ENCODE measurements at places on chromosomes 5 and 9.
A peak's percentile ranks its signal among the peaks of the same experiment; 100 is the strongest.

- DNase-seq, result no peak
Measured at GRCh38 chr9:96667363-96667728, 12.2 kb upstream of the PRXL2C start.

- DNase-seq, result no peak
Measured at GRCh38 chr5:95918421-95919006, 43.1 kb downstream of the ELL2 start.

- peak; percentile 75 for DNase-seq
Measured at GRCh38 chr9:76654051-76654461, 110.2 kb upstream of the PCA3 start.

DNA sequence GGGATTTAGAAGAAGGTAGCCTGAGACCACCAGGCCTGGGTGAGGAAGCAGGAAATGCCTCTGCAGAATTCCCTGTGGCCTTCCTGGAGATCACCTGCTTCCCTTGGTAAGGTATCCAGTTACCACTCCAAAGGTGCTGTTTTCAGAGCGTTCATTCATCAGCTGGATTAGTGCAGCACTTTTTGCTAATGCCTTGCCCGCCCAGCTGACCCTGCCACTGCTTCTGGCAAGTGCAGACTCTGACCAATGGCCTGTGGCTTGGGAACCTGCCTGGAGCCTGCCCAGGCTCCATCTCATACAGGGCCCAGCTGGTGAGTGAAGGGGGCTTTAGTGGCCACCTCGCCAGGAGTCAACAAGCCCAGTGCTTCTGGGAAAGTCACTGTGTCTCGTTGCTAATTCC is 48.6 kb downstream of the FOXI1 start:
- DNase-seq, result no peak

- no peak for DNase-seq
Measured at GRCh38 chr5:179904463-179905160, 3.1 kb downstream of the TBC1D9B start.

GRCh38 chr9:135960411-135961276 is 529 bp downstream of the UBAC1 start:
- no peak for DNase-seq

DNA sequence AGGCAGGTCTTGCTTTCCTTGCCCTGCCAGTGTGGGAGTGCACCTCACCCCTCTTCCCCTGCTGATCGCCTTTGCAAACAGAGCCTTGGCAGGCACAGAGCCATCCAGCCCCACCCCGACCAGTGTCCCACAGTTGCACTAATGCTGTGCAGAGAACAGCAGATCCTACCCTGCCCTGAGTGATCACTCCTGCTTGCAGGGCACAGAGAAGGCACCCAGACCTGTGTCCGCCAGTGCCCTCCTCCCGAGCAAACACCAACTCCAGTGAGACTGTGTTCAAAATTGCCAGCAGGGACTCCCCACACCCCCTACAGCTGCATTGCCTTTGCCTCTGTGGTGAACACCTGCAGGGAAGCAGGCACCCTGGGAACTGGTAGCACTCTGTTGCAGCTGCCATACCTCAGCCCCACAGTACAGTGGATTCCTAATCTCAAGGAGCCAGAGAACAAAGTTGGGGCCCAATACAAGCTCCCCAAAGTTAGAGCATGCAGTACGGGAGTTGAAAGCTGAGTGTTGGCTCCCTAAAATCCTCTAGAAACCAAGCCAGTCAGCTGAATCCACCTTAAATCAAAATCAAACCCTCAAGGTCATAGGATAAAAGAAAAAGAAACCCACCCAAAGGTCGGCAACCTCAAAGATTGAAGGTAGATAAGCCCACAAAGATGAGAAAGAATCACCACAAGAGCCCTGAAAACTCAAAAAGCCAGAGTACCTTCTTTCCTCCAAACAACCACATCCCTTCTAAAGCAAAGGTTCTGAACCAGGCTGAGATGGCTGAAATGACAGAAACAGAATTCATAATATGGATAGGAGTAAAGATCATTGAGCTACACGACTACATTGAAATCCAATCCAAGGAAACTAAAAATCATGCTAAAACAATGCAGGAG is 92.9 kb upstream of the PIK3R1 start:
- no peak for DNase-seq

- peak; percentile 94 for DNase-seq
Measured at GRCh38 chr5:111735583-111736270, 21.3 kb downstream of the NREP start.

- no peak for DNase-seq
Measured at GRCh38 chr9:126489581-126490213, 124.0 kb upstream of the LMX1B start.

DNA sequence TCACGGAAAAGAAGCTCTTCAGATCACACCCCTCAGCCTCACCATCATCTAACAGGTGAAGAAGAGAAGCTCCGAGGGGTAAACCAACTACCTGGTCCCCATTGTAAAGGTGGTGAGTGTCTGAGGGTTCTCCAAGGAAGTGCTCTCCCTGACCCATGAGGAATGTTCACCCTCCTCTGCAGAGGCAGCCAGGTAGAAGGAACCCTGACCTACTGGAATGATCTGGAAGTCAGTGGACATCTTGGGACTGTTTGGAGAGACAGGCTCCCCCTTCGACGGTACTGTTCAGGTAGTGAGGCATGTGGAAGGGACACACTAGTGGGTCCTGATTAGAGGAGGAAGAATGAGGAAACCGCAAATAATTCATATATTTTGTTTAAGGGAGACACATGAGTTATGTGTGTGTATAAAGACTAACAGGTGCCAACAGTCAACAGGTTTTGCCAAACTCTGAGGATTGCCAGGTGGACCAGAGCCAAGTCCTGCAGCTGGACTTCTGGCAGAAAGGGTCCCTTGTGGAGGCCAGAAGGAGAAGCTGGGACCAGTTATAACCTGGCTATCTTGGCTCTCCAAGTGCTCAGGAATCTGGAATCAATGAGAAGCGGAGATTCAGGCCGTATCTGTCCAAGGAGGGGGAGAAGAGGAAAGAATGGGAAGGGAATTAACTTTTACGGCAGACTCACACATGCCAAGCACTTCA is 3.0 kb upstream of the ZBTB34 start:
- DNase-seq, result no peak

GRCh38 chr9:123871781-123872180 is 58.1 kb downstream of the DENND1A start:
- DNase-seq, result no peak

GRCh38 chr5:133778636-133779035 is 166.3 kb upstream of the FSTL4 start:
- no peak for DNase-seq

DNA sequence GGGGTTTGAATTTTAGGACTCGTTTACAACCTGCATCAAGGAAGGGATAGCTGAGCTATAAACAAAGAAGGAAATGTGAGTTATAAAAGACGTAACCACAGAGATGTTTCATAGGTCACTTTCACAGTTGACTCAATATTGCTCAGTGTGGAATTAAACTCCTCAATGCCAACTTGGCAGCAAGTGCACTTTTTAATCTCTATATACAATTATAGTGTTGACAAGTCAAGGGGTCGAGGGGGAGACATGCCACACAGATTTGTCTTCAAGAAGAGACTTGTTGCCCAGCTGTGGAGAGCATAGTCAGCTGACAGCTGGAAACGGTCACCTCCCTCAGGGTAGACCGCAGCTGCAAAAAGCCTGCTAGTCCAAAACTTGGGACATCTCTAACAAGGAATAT is 163.4 kb upstream of the DMAC1 start:
- DNase-seq, result no peak

GRCh38 chr9:137836151-137836830 is 41.3 kb upstream of the CACNA1B start:
- no peak for DNase-seq

DNA sequence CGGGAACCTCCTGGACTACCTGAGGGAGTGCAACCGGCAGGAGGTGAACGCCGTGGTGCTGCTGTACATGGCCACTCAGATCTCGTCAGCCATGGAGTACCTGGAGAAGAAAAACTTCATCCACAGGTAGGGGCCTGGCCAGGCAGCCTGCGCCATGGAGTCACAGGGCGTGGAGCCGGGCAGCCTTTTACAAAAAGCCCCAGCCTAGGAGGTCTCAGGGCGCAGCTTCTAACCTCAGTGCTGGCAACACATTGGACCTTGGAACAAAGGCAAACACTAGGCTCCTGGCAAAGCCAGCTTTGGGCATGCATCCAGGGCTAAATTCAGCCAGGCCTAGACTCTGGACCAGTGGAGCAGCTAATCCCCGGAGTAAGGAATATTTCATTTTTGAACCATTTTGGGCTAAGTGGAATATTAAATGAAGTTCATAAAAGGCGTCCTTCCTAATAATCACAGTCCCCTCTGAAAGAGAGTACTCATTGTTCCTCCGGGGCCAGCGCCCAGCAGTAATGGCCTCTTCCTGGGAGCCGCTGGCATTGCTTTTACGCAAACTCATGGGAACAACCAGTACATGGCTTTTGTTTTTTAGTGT is 23.6 kb downstream of the QRFP start:
- DNase-seq, result no peak

DNA sequence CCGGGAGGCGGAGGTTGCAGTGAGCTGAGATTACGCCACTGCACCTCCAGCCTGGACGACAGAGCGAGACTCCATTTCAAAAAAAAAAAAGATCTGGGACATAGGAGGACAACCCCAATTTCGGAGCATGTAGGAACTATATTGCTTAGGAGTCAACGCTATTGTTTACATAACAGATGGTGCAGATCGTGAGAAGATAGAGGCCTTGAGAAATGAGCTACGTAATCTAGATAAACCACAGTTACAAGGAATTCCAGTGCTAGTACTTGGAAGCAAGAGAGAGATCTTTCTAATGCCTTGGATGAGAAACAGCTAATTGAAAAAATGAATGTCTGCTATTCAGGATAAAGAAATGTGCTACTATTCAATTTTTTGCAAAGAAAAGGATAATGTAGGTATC is 20.3 kb downstream of the TBC1D2 start:
- DNase-seq, result no peak

- peak; percentile 63 for DNase-seq
Measured at GRCh38 chr5:158869092-158869491, 230.6 kb downstream of the EBF1 start.

DNA sequence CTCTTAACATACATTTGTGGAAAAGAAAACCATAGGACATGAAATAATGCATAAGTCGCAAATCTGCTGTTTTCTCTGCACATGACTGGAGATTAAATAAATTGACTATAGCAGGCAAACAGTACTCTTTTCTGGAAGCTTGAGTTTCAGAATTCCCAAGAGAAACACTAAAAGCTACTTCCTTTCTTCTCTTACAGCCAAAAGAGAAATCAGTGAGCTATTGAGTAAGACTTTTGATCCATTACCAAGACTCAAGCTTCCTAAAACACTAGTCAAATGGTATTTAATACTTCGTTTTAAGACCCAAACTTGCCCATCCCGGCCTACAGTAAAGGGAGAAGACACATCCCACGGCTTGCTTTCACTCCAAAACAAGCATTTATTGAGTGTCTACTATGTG is 335.8 kb upstream of the PUM3 start:
- DNase-seq, result no peak

GRCh38 chr5:94467346-94467953 is 151.0 kb downstream of the KIAA0825 start:
- no peak for DNase-seq

GRCh38 chr5:14681236-14681752 is 16.8 kb downstream of the OTULIN start:
- DNase-seq, result no peak

GRCh38 chr9:69028754-69029153 is 6.8 kb upstream of the FXN start:
- DNase-seq, result no peak

- DNase-seq, result peak; percentile 60
Measured at GRCh38 chr5:96331210-96331609, 101.8 kb downstream of the PCSK1 start.
